ENCODE measurements at places on chromosomes 11 and 22.

DNA sequence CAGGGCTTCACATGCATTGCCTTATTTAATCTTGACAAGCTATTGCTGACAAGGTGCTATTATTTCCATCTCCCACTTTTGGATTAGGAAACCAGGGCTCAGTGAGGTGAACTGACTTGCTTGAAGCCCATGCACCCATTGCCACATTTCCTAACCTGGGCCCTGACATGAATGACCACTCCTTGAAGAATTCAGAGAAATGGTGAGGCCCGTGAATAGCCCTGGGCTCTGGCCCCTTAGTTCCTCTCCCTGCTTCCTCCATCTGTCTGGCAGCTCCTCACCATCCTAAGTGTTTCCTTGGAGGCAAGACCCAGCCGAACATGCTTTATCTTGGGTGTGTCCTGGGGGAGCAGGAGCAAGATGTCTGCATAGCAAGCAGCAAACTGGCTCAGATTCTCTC, 56.1 kb upstream of the NECTIN1 start:
- DNase-seq, result no peak

DNA sequence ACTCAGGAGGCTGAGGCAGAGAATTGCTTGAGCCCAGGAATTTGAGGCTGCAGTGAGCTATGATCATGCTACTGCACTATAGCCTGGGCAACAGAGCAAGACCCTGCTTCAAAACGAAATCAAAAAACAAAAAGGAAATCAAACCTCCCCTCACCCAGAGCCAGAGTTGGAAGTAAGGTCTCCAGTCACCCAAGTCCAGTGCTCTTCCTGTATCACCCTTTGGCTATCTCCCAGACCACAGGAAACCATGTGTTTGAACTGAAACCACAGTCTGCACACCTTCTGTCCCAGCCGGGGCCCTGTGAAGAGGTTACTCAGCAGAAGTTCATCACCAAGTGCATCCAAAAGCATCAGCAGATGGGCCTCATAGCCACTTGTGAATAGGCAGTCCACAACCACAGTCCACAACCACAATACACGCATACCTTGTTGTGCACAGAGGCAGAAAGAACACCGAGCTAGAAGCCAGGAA, 4.6 kb downstream of the MYH9 start:
- DNase-seq, result no peak

GRCh38 chr11:14642873-14643696, 519 bp upstream of the PDE3B start:
- no peak for DNase-seq

DNA sequence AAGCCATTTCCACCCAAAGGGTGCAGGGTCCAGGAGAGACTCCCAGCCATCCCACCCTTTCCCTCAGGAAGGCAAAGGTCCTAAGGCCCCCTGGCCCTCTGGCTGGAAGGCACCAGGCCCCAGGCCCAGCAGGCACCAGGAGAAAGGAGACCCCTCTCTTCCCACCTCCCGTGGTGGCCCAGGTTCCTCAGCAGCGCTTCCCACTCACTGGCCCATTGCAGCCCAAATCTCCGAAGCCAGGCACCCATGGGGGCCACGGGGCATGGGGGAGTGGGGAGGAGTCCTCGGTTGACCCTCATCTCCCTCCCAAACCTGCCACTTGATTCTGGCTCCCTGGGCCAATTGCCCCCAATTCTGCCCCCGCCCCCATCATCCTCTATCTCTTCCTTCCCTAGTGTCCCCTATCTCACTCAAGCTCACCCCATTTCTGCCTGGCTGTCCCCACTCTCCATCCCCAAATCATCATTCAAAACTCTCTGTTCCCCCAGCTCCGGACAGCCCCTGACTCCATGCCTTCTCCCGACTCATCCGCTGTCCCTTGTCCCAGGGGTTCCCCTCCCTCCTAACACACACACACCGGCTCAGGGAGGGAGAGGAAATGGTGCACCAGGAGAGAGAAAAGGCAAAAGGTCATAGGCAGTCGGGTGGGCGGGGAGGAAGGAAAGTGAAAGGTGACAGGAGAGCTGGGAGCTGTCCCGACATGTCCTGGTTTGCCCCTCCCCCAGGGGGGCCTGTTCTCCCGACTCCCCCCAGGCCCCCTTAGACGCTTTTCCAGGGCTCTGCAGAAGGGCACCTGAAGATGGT, 1.2 kb downstream of the LIF start:
- DNase-seq, result no peak

DNA sequence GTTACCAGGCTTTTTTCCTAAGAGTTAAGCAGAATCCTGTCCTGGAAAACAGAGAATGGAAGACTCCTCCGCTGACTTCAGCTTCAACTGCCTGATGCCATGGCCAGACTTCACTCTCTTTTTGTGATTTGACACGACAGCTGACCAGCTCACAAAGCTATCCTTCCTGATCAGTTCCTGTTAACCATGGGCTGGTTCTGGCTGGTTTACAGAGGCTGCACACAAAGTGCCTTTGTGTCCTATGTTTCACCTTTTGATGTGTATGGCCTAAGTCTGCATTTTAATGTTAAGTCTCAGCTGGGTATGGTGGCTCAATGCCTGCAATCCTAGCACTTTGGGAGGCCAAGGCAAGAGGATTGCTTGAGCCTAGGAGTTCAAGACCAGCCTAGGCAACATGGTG, 11.1 kb downstream of the FOLR3 start:
- DNase-seq, result no peak

- no peak for DNase-seq
Observed at GRCh38 chr22:35454416-35455054, 54.6 kb downstream of the MCM5 start.

GRCh38 chr22:17314487-17314886, 54.8 kb upstream of the CECR2 start:
- no peak for DNase-seq

DNA sequence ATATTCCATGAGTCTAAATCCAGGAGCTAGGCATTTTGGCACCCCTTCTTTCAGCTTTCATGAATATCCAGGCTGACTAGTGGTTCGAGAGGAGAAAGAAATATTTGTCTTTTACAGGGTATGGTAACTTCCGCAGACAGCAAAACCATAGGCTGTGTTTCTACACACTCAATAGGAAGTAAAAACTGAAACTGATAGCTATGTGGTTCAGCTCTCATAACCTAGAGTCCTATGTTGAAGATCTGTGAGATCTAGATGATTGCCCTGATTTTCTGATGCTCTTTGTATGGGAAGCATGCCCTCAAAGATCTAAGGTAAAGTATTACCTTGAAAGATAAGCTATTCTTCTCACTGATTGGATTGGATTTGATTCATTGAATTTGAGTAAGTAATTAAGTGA, 118.3 kb downstream of the CD44 start:
- no peak for DNase-seq

DNA sequence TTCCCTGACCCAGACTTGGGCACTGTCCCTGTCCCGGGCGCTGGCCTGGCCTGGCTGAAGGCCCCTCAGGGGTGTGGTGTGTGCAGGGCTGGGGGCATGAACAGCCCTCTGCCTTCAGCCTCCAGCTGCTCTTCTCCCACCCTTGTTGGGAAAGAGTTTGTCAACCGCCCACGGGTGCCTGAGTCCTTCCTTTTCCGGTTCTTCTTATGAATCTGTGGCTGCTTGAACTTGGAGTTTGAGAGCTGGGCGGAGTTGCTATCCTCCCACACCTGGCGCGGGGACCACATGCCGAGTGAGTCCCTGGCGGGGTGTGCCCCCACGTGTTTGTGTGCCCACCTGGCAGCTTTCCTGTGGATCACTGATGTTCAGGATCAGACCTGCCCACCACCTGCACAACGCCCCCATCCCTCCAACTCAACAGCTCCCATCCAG, 13.4 kb downstream of the NFAM1 start:
- DNase-seq, result no peak

- DNase-seq, result no peak
Observed at GRCh38 chr11:22903782-22904181, 43.5 kb upstream of the CCDC179 start.

Measured in ELF-1 (cell line).